ENCODE measurements at places on chromosomes 4 and X.

DNA sequence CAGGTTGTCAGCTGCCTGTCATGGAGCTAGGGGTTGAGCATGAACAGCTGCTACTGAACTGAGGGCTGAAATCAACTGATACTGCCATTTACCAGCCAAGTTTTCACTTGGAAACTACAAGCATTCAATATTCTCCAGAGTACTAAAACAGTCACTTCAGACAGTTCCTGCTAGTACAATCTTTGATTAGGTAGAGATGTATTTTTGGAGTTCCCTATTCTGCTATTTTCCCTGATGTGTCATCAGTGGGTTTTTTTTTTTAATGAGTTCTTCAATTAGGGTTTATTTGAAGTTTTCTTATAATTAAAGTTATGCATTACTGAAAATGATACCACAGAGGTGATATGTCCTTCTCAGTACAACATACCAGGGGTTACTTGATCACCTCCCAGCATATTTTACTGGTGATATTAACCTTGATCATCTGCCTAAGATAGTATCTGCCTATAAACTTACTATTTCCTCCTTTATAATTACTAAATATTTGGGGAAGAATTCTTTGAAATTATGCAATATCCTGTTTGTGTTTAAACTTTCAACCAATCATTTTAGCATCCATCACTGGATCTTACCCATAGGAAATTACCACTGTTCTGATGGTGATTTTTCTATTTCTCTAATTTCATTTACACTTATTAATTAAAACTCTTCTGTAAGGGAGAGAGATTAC, 13.6 kb downstream of the PDCL2 start:
- H3K36me3 ChIP-seq: no peaks in the 10 kb centered on the region
- no peak overlapping the region for H3K4me3 ChIP-seq
- H3K27me3 ChIP-seq: no peaks in the 10 kb centered on the region
- H3K27ac ChIP-seq: no peak overlapping the region
- no peak for DNase-seq

GRCh38 chr4:7058792-7059191, 9.1 kb downstream of the GRPEL1 start:
- H3K4me1 ChIP-seq: no peaks in the 10 kb centered on the region
- H3K36me3 ChIP-seq: peaks cover 66% of the 10 kb centered on the region
- no peak overlapping the region for H3K4me3 ChIP-seq
- no peak for DNase-seq
- no peak overlapping the region for H3K27ac ChIP-seq
- no peaks in the 10 kb centered on the region for H3K27me3 ChIP-seq

GRCh38 chrX:19679787-19680186, 164.5 kb upstream of the MAP3K15 start:
- H3K36me3 ChIP-seq: peaks cover 11% of the 10 kb centered on the region
- no peak overlapping the region for H3K4me3 ChIP-seq
- H3K27me3 ChIP-seq: no peaks in the 10 kb centered on the region
- peaks cover 17% of the 10 kb centered on the region for H3K4me1 ChIP-seq
- H3K27ac ChIP-seq: peak overlapping the region; percentile 44

DNA sequence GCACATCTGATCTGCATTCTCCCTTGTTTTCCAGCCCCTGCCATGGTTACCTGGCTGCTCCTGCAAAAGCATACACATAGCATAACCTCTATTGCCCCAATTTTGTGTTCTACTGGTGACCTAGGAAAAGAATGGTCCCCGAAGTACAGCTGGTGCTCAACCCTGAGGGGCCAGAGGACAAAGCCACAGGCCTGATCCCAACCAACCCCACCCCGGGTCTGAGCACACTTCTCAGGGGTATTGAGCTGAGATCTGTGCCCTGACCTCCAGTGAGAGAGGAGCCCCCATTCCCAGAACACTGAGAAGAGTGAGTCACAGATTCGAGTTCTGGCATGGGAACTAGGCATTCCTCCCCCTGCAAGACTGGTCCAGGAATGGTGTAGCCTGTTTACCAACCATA, 465.5 kb upstream of the ACTRT1 start:
- no peak for DNase-seq
- H3K27me3 ChIP-seq: no peaks in the 10 kb centered on the region
- H3K36me3 ChIP-seq: no peaks in the 10 kb centered on the region
- no peaks in the 10 kb centered on the region for H3K4me1 ChIP-seq

All from B cell (primary cell).